ENCODE measurements at places on chromosomes 4 and X.

DNA sequence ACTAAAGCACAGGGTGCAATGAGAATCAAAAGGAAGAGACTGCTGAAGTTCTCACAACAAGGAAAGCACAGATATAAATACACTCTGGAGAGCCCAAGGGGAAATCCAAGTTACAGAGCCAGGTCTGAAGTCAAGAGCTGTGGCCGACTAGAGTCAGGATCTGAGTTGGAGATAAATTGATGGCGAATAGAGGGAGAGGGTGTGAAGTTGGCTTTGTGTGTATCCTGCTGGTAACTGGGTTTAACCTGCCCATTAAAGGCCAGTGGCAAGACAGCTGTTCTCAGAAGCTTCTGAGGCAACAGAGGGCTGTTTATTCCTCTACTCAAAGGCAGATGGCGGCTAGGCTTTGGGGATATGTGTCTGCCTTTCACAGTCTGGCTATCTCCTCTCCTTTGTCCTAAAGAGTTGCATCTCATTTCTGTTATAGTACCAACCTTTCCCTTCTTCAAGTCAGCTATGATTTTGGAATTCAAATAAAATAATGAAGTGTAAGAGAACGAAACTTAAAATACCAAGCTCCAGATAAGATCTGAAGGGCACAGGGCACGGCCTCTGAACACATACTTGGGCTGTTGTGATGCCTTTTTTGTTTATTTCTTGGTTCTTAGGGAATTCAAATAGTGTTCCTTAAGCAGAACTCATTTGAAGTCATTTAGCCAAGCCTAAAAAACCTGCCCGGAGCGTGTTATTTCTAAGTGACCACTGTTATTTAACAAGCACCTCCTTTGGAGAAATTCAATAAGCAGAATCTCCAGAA lies 142.1 kb downstream of the APBB2 start:
- DNase-seq: no peak

DNA sequence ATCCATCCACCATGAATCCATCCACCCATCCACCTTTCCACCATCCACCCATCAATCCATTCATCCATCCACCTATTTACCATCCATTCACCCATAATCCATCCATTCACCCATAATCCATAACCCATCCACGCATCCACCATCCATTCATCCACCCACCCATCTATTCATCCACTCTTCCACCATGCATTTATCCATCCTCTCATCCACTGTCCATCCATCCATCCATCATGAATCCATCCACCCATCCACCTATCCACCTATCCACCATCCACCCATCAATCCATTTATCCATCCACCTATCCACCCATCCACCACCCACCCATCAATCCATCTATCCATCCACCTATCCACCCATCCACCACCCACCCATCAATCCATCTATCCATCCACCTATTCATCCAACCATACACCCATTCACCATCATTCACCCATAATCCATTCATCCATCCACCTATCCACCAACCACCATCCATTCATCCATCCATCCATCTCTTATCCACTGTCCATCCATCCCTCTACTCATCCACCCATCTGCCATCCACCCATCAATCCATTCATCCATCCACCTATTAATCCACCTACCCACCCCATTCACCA lies 179.7 kb upstream of the PSAPL1 start:
- no peak for DNase-seq

DNA sequence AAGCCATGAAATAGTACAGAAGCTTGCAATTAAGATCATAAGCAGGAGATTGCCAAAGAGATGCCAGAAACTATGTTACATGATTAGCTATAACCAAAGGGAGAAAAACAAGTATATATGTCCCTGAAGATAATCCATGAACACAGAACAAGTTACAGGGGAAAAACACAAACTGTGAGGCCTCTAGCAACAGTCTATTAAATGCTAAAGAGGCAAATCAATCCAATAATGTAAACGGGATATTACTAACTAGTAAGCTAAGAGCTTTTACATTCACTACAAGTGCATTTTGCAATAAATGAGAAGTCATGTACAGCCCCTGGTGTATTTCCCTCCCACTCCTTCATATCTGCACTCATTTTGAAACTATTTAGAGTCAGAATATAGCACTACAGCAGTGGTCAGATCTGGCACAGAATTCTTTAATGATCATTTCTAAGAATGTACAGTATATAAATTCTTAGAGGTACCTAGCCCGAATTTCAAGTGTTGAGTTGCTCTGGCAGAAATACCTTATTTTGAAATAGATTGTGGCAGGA lies 449.8 kb upstream of the SMIM31 start:
- DNase-seq: no peak

GRCh38 chr4:100466501-100466900 lies 51.3 kb downstream of the EMCN start:
- DNase-seq: no peak

DNA sequence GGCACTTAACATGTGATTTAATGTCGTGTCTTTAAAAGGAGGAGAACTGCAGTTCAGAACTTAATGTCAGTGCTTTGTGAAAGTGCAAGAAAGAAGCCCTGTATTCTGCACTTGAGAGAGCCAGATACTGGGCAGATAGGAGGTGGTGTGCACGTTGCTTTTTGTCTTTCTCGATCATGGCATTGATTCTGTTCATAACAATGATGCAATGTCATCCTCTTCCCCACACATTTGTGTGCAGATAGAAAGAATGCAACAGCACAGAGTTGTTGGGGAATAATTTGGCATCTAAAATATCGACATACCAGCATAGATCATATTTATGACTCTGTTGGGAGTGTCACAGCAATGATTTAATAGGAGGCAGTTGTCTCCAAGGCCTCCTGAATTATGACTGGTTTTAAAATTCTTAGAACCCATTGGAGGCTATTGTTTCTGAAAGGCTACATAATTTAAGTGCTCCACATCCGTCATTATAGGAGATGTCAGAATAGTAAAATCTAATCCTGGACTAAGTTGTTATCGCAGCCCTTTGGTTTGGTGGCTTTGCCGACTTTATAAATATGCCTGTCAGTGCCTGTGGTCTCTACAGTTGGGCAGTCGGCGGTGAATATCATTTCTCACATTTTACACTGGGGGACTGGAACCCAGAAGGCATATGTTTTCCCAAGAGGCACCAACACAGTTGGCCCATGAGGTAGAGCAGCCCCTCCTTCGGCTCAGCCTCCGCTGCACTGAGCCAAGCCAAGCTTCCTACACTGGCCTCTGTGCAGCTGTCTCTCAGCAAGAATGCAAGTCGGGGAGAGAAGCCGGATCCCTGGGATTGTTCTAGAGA lies 124.9 kb downstream of the PTTG2 start:
- DNase-seq: peak; percentile 46

DNA sequence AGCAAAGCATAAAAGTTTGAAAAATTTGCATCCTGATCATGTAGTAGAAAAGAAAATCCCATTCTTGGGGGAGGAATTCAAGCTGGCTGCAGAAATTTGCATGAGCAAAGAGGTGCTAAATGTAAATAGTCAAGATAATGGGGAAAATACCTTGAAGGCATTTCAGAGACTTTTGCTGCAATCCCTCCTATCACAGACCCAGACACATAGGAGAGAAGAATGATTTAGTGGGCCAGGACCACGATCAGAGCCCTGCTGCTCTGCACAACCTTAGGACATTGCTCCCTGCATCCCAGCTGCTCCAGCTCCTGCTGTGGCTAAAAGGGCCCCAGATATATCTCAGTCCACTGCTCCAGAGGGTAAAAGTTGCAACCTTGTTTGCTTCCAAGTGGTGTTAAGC lies 1439.7 kb upstream of the AGA start:
- DNase-seq: no peak

DNA sequence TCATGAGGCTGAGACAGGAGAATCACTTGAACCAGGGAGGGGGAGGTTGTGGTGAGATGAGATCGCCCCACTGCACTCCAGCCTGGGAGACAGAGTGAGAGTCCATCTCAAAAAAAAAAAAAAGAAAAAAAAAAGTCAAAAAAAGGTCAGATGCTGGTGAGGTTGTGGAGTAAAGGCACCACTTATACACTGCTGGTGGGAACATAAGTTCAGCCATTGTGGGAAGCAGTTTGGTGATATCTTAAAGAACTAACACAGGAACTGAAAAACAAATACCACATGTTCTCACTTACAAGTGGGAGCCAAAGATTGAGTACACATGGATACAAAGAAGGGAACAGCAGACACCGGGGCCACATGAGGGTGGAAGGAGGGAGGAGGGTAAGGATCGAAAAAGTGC lies 149.0 kb downstream of the PHF8 start:
- DNase-seq: no peak

Measured in right kidney (tissue), 9 donors.